ENCODE measurements at places on chromosomes 7 and 10. TPM values are rescaled to one million over a fixed set of nuclear protein-coding genes. Genes with fewer than 3 reads are reported as not detected.

The ASB10 gene
- total RNA-seq = not detected

The PGAM2 gene
- total RNA-seq = under 0.01 TPM

The AGAP6 gene
- 4.7 TPM for total RNA-seq

The HERC4 gene
- 225 TPM for total RNA-seq

The MMP21 gene
- not detected for total RNA-seq

The CALML5 gene
- total RNA-seq = not detected

All from fibroblast of villous mesenchyme (primary cell).